ENCODE measurements at places on chromosomes 4 and X.
A peak's percentile ranks its signal among the peaks of the same experiment; 100 is the strongest.

DNA sequence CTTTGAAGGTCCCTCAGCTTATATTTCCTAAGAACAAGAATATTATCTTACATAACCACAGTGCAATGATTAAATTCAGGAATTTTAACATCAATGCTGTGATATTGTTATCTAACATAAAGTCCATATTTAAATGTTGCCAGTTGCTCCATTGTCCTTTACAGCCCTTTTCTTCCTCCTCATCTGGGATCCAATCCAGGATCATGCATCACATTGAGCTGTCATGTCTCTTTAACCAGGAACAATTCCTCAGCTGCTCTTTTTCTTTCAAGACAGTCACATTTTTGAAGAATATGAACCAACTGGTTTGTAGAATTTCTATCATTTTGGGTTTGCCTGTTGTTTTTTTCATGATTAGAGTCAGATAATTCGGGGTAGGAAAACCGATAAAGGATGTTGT, 12.0 kb downstream of the TMSB4X start:
- no peak for DNase-seq

- DNase-seq: peak; percentile 67
These were observed 31.2 kb upstream of the LRPAP1 start for GRCh38 chr4:3563403-3563802.

- no peak for DNase-seq
These were observed 300.9 kb upstream of the FAT4 start for GRCh38 chr4:125013891-125014290.

GRCh38 chr4:146334862-146335449, 120.6 kb downstream of the REELD1 start:
- no peak for DNase-seq

DNA sequence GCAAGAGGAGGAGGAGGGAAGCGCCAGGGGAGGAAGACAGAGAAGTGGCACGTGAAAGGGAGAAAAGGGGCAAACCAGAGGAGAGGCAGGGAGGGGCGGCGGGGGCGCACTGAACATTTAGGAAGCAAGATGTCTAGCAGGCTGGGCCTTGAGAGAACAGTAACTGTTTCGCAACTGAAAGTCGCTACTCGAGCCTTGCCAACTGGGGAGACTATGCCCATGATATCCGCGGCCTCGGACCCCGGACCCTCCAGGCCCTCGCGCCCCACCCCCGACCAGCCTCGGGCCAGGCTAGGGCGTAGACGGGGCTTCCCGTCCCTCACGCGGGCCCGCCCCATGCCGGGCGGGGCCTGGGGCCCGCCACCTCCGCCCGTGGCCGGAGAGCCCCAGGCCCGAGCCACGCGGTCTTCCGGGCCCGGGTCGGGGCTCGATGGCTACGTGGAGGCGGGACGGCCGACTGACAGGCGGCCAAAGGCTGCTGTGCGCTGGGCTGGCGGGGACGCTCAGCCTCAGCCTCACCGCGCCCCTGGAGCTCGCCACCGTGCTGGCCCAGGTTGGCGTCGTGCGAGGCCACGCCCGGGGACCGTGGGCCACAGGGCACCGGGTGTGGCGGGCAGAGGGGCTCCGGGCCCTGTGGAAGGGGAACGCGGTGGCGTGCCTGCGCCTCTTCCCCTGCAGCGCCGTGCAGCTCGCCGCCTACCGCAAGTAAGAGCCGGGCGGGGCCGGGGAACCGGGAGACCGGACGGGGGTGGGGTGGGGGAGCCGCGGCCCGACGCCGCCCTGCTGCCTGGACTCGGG, at the start of gene SLC25A43:
Gene SLC25A43, plus strand, starts transcription at position 363 of the 798 bp plus-strand sequence. Its CDS starts 68 bp downstream, at position 431.
- DNase-seq: no peak

GRCh38 chrX:45751156-45751555, 550.5 kb upstream of the DIPK2B start:
- no peak for DNase-seq

DNA sequence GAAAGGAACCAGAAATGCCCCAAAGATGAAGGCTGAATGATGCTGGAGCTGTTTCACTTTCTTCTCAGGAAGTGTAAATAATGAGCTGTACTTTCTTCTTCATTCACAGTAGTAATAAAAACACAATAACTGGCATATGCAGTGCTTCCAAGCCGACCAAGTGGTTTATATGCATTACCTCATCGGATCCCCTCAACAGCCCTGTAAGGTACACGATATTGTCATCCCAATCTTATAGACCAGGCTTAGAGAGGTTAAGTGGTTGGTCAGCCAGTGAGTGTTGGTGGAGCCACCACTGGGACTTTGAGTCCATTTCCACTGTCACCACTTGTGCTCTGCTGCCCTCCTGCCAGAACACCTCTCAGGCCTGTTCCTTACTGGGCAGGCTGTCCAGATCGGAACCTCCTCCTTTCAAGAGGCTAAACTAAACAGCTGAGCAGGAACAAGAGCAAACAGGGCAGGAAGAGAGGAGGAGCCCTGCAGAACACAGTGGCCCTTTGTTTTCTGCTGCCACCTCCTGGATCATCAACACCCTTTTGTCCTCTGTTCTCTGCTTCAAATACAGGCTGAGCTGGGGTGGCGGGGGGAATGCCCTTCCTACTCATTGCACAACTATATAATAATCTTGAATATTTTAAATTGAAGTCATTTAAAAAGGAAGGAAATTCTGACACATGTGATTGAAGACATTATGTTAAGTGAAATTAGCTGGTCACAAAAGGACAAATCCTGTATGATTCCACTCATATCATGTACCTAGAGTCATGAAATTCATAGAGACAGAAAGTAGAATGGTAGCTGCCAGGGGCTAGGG, 112.5 kb upstream of the ATP6AP2 start:
- no peak for DNase-seq

GRCh38 chrX:153935326-153935851, 552 bp upstream of the NAA10 start:
- no peak for DNase-seq

GRCh38 chrX:96861661-96862060, 22.0 kb upstream of the RPA4 start:
- no peak for DNase-seq

DNA sequence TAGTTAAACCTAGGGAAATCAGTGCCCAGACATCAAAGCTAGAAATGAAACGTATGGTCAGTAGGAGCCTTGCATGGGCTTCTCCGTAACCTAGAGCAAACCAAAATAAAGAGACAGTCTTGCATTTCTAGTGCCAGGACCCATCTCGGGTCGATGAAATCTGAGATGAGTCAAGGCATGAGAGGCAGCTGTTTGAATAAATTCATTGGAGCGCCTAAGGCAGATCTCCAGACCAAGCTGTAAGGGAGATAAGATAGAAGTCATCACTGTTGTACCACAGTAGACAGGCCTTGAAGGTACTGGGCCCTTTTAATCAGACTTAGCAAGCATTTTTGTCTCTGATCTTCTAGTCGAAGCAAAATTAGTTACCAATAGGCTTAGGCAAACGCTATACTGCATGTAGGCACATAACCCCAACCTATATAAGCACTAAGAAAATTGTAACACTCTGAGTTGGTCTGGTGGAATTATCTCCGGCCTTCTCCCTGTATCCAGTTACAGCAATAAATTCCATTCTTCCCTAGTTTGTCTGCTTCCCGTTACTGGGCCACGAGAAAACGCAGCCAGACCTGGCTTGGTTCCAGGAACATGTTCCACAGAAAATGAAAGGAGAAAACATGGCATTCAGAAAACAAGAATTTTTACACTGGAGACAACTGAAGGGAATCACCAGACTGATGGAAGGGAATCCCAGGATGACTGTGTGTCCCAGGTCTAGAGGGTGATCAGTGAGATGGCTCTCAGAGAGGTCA, 21.1 kb upstream of the PAPSS1 start:
- DNase-seq: no peak

DNA sequence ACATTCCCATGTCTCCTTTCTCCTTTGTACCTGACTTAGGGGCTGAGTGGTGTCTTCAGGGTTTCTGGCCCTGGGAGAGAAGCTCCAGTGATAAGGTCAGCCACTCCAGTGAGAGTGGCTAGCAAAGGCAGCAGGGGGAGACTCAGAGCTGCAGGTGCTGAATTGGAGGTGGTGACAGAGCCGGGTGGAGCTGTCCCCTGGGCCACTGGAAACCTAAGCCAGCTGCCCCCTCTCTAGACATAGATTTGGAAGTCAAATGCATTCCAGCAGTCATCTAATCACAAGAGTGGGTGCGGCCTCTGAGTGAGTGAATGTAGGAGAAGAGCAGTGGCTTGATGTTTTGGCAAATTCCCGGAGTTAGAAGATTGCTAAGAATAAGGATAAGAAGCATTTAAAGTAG, 28.5 kb downstream of the TRIM2 start:
- DNase-seq: no peak

GRCh38 chrX:130300010-130300282, 31.2 kb upstream of the ZNF280C start:
- no peak for DNase-seq

DNA sequence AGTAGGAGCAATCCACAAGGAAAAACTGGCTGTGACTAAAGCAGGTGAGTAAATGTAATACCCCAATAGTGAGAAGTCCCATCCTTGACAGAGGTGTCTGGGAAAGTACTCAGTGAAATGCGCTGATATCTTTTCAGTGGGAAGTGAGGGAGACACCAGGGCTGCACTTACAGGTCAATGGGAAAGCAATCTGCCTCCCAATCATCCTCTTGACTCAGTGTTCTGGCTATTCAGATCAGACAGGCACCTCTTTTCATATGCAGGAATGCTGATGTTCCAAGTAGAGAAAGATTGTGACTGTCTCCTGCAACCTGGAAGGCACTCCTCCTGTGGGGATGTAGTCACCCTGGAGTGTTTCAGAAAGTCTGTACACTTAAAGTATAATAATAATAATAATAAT, 39.9 kb upstream of the SPIN2A start:
- no peak for DNase-seq

- DNase-seq: no peak
These were observed 24.7 kb downstream of the OFD1 start for GRCh38 chrX:13759152-13759718.

DNA sequence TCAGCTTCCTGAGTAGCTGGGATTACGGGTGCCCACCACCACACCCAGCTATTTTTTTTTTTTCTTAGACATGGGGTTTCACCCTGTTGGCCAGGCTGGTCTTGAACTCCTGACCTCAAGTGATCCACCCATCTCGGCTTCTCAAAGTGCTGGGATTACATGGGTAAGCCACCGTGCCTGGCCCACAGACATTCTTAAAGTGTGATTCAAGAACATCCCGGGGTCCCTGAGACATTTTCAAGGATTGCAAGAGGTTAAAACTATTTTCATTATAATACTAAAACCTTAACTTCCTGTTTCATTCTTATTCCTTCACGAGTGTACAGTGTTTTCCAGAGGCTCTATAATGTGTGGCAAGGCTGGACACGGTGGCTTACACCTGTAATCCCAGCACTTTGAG, 318.7 kb downstream of the CAMK2D start:
- no peak for DNase-seq

DNA sequence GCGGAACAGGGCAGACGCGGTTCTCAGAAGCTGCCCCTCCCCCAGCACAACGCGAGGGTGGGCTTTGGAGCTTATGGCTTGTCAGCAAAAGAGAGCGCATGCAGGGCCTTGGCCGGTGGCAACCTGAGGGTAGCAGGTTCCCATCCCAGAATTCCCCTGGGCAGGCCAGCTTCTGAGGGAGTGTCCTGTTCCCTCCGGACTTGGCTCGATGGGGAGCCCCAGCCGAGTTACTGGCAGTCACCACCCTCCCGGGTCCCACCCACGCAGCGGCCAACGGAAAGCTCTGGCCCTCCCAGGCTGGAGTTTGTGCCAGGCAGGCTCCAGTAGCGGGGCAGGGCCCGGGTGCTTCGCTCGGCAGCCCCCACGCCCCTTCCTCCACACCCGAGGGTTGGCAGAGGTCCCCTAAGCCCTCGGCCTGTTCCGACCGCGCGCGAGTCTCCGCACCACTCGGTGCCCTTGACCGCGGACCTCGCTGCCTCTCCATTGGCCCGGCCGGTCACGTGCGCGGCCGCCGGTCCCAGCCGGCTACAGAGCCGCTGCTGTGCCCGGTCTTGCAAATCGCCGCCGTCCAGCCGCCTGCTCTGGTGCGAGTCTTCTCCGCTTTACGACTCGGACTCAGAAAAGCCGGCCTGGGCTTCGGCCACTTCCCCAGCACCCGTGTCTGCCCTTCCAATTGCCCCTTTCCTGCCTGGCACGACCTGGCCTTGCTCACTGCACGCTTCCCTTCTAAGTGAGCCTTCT, 20.9 kb upstream of the MTM1 start:
- peak; percentile 91 for DNase-seq

GRCh38 chrX:5145957-5146356, 1082.7 kb downstream of the NLGN4X start:
- no peak for DNase-seq

DNA sequence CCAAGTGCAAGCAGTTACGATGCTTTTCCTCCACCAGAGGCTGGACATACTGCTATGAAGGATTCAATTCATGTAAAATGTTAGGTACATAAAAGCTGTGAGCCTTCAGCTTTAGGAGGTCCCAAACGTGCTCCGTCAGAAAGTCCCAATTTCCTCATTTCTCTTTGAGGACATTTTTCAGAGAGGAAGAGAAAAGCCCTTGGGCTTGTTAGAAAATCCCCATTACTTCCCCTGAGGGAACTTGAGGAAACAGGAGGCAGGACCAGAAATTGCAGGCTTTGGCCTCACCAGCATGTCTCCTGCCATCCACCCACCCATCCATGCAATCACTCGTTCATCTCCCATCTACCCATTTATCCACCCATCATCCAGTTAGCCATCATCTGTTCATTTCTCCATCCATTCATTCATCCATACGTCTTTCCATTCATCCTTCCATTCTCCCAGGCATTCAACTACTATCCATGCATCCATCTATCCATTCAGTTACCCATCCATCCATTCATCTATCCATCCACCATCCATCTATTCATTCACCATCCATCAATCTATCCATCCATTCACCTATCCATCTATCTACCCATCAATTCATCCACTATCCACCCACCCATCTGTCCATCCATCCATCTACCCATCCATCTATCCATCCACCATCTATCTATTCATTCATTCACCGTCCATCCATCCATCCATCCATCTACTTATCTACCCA, 223.5 kb downstream of the AFAP1 start:
- DNase-seq: no peak

- DNase-seq: no peak
These were observed 6.6 kb upstream of the FGF5 start for GRCh38 chr4:80259817-80260216.

- DNase-seq: no peak
These were observed 13.4 kb upstream of the SRPX start for GRCh38 chrX:38233891-38234667.

- no peak for DNase-seq
These were observed at the start of gene FHL1 for GRCh38 chrX:136147315-136147901. Gene FHL1, plus strand, starts transcription at chrX:136147533.

DNA sequence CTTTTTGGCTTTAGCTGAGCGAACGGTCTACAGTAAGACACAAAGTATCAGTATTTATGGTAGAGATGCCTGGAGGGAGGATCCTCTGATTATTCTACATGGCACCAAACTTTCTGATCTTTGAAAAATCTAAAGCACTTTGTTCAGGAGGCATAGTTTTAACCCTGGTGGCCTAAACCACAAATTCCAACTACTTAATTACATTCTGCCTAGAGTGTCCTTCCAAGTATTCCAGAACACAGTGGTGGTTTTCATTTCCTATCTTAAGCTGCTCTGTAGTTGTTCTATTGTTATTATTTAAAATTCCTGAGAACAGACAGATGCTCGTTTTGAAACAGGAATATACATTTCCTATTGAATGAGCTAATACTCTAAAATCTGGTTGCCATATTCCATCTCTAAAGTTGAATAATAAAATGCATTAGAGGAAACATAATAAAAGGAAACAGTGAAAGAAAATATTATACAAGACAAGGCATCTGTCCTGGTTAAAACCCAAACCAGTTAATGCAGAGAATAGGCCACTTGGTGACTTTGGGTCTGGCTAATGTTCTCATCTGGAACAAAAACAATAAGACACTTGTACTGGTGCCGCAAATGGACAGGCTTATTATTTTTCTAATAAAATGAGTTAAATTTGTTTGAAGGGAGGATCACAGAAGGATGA, 657.4 kb downstream of the SPRY1 start:
- no peak for DNase-seq

All from mesenteric fat pad (tissue), 1 donor.